ENCODE measurements at places on chromosomes 12 and 14.

DNA sequence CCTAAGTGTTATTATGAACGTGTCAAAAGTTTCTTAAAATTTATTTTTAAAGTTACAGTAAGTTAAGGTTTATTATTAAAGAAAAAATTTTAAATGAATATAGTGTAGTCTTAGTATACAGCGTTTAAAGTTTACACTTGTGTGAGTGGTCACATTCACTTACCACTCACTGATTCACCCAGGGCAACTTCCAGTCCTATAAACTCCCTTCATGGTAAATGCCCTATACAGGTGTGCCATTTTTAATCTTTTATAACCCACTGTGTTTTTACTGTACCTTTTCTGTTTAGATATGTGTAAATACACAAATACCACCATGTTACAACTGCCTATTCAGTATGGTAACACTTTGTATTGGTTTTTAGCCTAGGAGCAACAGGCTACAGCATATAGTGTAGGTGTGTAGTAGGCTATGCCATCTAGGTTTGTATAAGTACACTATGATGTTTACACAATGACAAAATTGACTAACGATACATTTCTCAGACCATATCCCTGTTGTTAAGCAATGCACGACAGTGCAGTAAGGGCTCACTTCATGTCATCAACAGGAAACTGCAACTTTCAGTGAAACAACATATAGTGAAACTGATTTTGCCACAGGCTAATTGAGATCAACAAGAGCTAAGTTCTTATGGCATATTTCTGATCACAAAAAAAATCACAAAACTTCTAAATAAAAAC, 112.0 kb upstream of the TMCC3 start:
- no peak for DNase-seq

- no peak for DNase-seq
Measured at GRCh38 chr12:107602446-107602845, 83.2 kb upstream of the PWP1 start.

DNA sequence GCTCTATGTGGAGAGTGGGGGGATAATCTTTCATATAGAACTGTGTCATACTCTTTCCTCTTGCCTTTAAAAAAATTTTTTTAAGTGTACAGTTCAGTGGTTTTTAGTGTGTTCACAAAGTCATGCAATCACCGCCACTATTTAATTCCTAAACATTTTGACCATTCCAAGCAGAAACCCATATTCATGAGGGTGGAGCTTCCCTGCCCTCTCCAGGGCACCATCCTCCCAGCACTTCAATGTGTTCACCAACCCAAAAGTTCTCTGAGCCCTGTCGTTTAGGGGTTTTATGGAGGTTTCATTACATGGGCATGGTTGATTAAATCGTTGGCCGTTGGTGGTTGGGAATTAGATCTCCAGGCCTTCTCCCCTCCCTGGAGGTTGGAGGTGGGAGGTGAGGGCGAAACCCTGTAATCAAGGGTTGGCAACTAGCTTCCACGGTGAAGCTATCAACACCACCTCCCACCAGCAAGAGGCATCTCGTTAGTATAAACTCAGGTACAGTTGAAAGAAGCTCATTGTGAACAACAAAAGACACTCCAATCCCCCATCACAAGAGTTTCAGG, 42.8 kb upstream of the WNK1 start:
- DNase-seq = no peak

DNA sequence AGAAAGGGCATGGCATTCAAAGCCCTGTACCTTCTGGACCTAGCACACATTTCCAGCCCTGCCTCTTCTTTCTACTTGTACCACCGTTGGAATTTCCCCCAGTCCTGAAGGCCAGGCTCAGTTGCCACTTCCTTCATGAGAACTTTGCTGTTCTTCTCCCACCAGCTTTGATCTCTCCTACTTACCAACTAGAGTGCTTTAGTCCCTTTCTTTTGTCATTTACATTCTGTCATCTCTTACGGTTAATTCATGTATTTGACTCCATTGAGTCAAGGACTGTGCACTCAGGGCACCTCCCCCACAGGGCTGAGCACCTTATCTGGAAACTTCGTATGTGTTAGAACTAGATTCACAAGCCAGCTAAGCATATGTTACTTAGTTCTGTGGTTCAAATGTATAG, 26.3 kb downstream of the BICDL1 start:
- DNase-seq = no peak

DNA sequence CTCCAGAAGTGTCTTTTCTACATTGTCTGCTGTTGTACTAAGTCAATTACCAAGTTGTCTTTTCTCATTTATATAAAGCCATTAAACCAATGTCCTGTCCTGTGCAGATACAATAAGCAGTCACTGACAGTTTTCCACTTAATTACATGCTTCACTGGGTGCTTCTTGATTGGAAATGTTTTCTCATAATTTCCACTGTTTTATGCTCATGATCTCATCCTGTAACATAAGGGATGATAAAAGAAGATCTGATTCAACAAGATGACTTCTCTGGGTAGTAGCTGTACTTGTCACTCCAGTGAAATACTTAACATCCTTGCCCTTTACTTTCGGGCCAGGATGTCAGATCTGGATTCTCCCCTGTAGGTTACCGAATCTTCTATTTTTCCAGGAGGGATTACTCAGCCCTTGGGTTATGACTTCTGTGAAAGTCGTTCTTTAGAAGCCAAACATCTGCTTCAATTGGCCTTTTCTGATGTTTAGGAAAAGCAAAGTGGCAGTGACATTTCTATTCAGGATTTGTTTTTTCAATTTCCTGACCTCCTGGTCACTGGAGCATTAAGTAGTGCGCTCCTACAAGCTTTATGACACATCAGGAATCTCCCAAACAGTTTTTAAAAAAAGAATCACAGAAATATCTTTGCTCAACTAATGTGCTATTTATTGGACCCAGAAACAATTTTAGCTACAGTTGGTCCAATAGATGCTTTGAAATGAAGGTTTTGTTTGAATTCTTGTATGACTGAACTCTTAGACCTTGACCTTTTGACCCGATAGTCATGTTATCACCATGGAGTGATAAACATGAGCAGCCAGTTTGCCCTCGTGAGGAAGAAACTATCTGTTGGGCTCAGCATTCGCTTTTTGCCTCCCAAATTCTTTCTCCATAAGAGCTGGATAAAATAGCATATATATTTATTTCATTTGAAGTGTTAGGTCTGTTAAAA, 234.5 kb upstream of the SSTR1 start:
- peak; percentile 31 for DNase-seq

- peak; percentile 47 for DNase-seq
Measured at GRCh38 chr14:91058042-91058581, 2.3 kb downstream of the RPS6KA5 start.

GRCh38 chr14:105299654-105300541, 903 bp downstream of the BRF1 start:
- peak; percentile 30 for DNase-seq

DNA sequence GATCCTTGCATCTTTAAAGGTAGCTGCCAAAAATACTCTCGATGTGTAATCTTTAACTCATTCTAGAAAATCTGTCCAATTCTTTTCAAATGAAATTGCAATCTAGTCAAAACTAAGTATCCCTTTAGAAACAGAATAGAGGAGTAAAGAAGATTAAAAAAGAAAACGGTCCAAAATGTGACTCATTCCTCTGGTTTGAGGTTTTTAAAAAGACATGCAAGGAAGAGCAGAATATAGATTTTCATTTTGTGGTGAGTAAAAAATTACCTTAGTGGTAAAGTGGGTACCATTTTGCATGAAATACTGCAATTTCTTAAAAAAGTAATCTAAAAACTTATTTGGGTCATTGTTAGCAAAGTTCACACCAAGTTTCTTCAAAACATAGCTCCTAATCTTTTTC, 108.4 kb downstream of the BRMS1L start:
- no peak for DNase-seq

- DNase-seq = no peak
Measured at GRCh38 chr12:47652521-47653234, 53.2 kb downstream of the RPAP3 start.

DNA sequence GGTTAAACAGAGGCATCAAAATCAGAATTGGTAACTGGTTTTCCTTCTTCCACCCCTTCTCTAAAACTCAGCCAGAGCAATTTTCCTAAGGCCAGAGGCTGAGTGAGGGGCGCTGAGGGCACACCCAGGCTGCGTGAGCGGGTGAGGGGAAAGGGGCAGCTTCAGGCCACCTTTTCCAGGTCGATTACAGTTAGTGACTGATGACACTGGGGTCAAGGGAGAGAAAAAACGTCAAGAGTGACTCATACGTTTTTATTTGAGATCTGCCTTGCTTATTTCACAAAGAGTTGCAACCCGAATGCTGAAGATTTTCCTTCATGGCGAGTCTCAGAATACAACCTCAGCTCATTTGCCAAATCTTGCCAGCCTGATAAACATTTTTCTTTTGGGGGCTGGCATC, 46.7 kb upstream of the EVL start:
- DNase-seq = no peak

DNA sequence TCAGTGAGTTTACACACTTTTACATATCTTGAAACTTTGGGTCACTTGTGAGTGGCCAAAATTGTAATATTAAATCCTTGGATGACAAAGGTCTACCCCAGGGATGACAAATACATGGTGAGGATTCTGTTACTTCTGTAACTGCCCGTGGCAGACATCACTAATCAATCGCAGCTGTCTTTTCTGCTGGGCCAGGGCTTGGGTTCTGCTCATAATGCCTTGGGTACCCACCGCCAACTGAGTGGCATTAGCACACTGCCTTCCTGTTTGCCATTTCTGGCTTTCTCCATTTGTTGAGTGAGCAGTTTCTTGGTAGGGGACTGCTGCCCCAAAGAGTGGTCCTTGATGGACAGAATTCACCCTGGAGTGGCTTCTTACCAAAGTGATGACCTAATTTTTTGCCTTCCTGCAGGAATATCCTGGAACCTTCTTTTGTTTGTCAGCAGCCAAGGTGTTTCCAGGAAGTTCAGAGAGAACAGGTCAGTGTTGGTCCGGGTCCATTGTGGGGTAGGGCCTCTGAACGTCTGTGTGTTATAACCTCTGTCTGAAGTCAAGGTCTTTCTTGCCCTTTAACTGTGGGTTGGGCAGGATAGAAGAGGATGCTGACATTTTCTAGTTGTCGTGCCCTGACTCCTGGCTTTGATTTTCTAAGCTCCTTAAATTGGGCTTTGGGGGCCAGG, 6.2 kb downstream of the TSPAN9 start:
- DNase-seq = no peak

- DNase-seq = peak; percentile 87
Measured at GRCh38 chr12:119176267-119177055, 2.3 kb upstream of the HSPB8 start.

DNA sequence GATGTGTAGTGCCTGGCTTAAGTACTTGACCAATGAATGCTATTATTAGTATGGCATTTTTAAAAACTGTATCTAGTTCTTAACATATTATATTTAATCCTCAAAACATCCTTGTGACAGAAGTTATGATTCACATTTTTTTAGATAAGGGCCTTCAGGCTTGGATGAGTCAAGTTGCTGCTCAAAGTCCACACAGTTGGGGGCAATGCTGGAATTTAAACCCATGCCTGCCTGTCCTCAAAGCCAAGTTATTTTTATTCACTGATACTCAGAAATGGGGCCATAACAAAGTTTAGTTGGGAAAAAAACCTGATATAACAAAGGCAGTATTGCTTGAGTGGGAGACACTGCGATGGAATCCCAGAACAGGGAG, 50.6 kb downstream of the RFX4 start:
- peak; percentile 65 for DNase-seq

DNA sequence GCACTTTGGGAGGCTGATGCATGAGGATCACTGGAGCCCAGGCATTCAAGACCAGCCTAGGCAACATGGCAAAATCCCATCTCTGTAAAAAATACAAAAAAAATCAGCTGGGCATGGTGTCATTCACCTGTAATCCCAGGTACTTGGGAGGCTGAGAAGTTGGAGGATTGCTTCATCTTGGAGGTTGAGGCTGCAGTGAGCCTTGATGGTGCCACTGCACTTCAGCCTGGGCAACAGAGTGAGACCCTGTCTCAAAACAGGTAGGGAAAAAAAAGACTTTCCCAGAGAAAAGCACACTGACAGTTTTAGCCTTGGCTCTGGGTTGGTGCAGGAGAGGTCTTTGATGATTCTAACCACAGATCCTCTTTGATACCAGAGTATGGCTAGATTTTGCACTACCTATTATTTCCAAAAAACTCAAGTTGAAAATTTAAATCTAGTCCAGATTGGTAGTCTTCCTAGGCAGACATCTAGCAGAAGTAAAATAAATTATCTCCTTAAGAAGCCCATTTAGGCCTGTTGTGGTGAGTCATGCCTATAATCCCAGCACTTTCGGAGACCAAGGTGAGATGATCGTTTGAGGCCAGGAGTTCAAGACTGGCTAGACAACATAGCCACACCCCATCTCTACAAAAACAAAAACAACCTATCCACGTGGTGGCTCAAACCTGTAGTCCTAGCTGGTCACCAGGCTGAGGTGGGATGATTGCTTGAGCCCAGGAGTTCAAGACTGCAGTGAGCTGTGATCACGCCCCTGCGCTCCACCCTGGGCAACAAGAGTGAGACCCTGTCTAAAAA, 18.6 kb downstream of the LARP4 start:
- no peak for DNase-seq

DNA sequence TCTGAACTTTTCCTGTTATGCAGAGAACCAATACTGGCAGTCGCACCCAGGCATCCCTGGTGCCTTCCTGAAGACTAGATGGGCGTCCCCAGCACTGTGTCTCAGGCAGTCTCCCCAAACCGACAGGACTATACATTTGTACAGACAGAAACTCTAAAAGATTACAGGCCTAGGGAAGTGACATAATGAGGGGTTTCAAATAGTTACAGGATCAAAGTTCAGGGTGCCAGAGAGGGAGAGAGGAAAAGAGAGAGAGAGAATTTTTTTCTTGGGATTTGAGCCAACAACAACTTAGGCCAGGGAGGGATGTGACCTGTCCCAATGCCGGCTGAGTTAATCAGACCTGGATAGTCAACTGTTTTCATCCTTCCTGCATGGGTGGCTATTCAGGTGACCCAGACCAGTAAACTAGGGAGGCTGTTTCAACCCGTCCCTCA, 9.3 kb upstream of the GMFB start:
- no peak for DNase-seq

DNA sequence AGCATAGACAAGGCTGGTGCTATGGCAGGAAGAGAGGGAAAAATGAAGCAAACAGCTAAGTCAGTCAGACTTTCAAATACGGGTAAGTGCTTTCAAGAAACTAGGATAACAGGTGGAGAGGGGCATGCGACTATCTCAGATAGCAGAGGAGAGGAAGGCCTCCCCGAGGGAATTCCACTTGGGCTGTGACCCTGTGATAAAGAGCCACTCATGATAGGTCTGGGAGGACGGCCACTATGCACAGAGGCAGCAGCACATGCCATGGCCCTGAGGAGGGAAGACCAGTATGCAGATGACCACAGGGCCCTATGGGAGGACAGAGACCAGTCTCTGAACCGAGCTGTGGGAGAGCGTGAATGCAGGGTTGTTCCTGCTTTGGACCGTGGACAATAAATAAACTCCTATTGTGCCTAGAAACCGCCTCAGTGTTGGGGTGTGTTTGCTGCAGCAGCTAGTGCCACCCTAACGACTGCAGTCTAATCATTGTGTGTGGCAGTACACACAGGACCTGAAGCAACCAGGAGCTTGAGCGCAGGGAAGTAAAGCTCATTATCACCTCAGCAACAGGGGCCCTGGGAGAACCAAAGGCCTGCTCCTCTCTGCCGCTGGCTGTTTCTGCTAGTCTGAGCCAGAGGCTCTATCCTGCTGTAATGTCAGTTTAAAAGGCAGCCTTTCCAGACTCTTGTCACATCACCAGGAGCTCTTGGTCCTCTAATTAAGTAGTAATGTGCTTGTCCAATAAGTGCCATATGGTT, 119.1 kb downstream of the CACNA1C start:
- DNase-seq = no peak
